ENCODE measurements at places on chromosomes 11 and 22. TPM values are rescaled to one million over a fixed set of nuclear protein-coding genes. Genes with fewer than 3 reads are reported as not detected.

The ART1 gene
- total RNA-seq = not detected

GRCh38 chr11:2092956-2093412 is 46.2 kb downstream of the IGF2 start:
- peak; percentile 95 for DNase-seq

GRCh38 chr11:4882543-4882942 is 843 bp downstream of the OR51T1 start:
- no peak for DNase-seq

The DDIAS gene
- 25.4 TPM for total RNA-seq

- no peak for DNase-seq
Measured at GRCh38 chr11:35403765-35404387, 15.5 kb downstream of the SLC1A2 start.

DNA sequence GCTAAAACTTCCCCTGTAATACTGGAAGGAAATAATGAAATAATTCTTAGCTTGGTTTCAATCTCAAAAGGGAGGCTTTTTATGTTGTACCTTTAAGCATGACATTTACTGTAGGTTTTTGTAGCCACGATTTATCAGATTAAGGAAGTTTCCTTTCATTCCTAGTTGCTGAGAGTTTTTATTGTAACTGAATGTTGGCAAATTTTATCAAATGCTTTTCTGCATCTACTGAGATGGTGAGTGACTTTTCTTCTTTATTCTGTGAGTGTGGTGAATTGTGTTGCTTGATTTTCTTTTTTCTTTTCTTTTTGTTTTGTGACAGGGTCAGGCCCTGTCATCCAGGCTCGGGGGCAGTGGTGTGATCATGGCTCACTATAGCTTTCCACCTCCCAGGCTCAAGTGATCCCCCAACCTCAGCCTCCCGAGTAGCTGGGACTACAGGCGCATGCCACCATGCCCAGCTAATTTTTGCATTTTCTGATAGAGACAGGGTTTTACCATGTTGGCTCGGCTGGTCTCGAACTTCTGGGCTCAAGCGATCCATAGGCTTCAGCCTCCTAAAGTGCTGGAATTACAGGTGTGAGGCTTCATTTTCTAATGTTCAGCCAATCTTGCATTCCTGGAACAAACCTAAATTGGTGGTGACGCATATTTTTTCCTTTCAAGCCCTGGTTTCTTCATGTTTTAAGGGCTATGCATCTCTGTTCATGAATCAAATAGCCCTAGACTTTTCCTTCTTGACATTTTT is 26.2 kb downstream of the SUSD2 start:
- DNase-seq = no peak

- peak; percentile 89 for DNase-seq
Measured at GRCh38 chr22:43127166-43127908, 15.9 kb downstream of the MCAT start.

- DNase-seq = peak; percentile 94
Measured at GRCh38 chr11:106389101-106389500, 311.6 kb downstream of the AASDHPPT start.

The KCNK4 gene
- total RNA-seq = 1.2 TPM

GRCh38 chr22:39229688-39230260 is 15.0 kb downstream of the PDGFB start:
- no peak for DNase-seq

Measured in PC-3 (cell line).